ENCODE measurements at places on chromosomes 6 and 20.

DNA sequence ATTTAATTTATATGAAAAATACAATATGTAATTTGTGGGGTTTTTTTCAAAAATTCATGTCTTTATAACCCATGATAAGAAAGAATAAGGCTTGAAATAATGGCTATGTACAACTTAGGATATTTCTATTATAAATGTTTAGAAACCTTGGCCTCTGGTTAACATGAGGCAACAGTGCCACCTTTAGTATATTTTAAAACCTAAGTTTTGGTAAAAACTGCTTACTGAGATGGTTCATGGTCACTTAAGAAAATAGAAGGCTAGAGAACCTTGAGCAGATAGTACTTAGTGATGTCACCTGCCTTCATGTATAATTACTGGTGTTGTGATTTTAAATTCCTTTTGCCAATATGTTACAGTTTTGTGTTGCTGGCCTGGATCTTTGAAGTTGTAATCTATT lies 176.4 kb downstream of the ADGB start:
- DNase-seq = no peak

DNA sequence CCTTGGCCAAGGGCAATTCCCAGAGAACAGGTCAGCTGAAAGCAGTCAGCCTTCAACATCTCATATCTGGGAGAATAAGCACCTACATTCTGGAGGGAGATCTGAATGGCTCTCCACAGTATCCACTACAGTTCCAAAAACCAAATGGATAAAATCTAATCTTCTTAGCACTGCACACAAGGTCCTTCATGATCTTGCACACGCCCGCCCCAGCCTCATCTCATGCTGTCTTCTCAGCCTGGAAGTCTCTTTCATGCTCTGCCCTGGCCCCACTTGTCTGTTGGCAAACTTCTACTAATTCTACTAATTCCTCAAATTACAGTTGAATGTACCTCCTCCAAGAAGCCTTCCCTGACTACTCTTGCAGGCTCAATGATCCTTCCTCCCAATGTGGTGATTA lies 1.8 kb upstream of the TTBK1 start:
- DNase-seq = no peak

DNA sequence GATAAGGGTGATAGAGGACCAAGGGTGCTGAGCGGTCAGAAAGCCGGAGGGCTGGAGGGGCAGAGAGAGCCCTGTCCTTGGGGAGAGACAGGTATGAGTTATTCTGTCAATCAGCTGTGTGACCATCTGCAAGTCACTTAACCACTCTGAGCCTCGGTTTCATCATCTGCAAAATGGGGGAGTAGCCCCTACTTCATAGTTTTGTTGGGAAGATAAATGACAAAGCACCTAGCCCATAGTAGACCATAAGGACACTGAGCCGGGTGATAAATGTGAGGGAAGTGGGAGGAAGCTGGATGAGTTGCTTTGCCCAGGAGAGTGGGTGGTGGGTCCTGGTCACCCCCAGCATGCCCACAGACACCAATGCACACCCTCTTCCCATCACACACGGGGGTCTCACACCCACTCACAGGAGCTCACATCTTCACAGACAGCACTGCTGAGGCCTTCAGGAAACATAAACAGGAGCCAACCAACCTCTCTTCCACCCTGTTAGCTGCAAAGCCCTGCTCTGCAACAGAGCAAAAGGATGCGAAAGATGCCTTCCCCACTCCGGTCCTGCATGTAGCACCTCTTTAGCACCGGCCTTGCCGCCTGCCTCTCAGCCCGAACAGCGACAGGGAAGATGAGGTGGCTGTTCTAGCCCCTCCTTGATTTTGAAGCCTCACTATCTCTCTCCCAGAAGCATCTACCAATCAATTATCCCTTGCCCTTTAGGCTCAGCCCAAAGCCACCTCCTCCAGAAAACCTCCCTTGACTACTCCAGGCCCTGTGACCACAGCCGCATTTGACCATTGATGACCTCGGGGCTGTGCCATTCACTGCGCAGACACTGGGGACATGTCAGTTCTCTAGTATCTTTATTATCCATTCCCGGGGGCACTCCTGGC lies 18.9 kb downstream of the SPDEF start:
- DNase-seq = no peak

GRCh38 chr6:169240125-169240524 lies 13.5 kb downstream of the THBS2 start:
- no peak for DNase-seq

DNA sequence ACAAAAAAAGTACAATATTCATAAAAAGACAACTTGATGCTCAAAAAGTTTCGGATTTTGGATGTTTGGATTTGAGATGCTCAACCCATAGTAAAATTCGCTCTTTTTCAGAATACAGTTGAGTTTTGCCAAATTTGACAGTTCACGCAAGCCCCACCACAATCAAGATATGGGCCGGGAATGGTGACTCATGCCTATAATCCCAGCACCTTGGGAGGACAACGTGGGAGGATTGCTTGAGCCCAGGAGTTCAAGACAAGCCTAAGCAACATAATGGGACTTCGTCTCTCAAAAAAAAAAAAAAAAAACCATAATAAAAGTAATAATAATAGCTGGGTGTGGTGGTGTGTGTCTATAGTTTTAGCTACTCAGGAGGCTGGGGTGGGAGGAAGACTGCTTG lies 51.3 kb downstream of the PHF20 start:
- DNase-seq = no peak

- DNase-seq = no peak
These were observed 115.7 kb upstream of the KCNG1 start for GRCh38 chr20:51138576-51138975.

- DNase-seq = no peak
These were observed 455.2 kb downstream of the PLCB1 start for GRCh38 chr20:8587251-8587650.

Measured in stimulated activated CD4-positive, alpha-beta T cell treated with anti-CD3 and anti-CD28 coated beads, TNF-alpha, amount 100 ng/mL, for 1 hour (primary cell).